ENCODE measurements at places on chromosomes 2 and 18.

- DNase-seq: no peak
Measured at GRCh38 chr2:190599073-190599472, 49.8 kb upstream of the NAB1 start.

- no peak for DNase-seq
Measured at GRCh38 chr18:47120428-47120827, 29.9 kb downstream of the HDHD2 start.

- DNase-seq: no peak
Measured at GRCh38 chr2:239087046-239087710, 239.3 kb downstream of the TWIST2 start.

DNA sequence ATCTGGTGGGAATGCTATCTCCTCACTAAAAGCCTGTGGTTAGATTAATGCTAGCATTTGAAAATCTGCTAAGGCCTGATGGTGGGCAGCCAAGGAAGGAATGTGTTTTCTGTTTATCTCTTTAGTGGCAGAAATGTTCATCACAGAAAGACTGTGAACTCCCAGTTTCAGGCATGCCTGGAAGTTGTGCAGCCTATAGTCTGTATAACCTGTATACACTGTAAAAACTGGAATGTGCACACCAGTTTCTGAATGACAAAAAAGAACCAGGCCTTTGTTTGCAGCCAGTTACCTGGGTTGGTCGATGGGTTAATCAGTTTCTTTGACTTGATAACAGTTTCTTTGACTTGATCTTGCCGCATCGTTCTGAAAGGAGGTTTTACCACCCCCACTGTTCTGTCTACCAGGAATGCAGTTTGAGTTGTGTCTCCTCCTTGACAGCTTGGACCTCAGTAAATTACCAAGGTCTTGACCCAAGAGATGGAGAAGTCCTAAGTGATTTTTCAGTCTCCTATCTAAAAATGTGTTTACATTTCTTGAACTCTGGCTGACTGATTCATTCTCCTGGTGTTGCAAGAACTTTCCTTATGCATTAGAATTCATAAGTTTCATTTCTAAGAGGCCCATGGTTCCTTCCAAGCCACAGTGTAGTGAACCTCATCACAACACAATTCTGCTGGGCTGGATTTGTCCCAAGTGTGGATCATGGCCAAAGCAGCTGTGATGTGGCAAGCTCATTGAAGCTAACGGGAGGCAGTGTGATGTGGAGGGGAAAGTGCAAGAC, 62.2 kb downstream of the KIAA2012 start:
- DNase-seq: no peak

- DNase-seq: no peak
Measured at GRCh38 chr2:28342081-28342967, 50.3 kb upstream of the FOSL2 start.

- no peak for DNase-seq
Measured at GRCh38 chr18:45856531-45856930, 31.1 kb downstream of the SIGLEC15 start.

- DNase-seq: no peak
Measured at GRCh38 chr18:49562481-49563129, 748 bp downstream of the LIPG start.

DNA sequence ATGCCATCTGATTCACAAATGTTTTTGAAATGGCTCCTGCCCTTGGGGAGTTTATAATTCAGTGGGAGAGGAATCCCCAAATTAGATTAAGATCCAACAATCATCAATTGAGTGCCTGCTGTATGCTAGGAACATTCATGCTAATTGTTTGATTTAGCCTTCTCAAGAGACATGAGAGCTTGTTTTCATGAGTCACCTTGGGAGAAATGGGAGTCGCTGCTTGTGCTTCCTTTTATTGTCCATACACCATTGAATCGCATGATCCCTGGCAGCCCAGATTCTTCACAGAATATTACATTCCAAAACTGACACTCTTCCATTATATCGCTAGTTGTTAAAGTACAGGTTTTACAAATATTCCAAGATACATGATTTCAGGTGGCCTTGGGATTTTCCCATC, 106.0 kb upstream of the MAP3K20 start:
- no peak for DNase-seq

GRCh38 chr2:112256654-112257053, 1.8 kb upstream of the ZC3H8 start:
- no peak for DNase-seq

GRCh38 chr18:41324934-41325333, 630.1 kb upstream of the PIK3C3 start:
- DNase-seq: no peak

DNA sequence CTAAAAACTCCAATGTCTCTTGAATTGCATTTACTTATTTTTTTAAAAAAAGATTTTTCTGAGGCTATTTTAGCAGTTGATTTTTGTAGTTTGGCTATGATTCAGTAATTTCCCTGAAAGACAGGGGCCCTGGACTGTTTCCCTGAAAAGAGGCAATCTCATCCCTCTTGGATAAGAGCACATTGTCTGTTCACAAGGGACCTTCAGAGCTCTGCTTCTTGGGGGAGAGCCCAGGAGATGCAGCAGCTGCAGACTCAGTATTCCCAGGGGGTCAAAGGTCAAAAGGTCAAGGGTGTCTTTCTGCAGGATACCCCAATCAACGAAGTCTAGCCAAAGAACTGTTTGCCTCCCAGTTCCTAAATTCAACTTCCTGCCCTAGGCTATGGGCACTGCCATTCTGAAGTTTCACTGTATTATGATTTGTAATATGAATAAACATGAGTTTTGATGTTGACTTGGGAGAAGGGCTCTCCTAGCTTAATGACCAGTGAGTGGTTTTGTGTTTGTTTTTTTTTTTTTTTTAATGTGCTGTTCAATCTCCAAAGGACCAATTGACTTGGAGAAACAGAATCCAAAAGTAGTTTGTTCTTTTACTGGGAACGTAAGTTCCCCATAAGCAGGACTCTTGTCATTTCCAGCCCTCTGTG, 157.0 kb upstream of the SERPINE2 start:
- no peak for DNase-seq

- DNase-seq: no peak
Measured at GRCh38 chr18:27142891-27143290, 42.2 kb downstream of the CHST9 start.

- DNase-seq: no peak
Measured at GRCh38 chr2:226985583-226985946, 149.7 kb downstream of the RHBDD1 start.

- DNase-seq: peak; percentile 7
Measured at GRCh38 chr2:221705185-221705877, 133.2 kb upstream of the EPHA4 start.

- no peak for DNase-seq
Measured at GRCh38 chr2:150127995-150128394, 359.5 kb downstream of the RND3 start.

DNA sequence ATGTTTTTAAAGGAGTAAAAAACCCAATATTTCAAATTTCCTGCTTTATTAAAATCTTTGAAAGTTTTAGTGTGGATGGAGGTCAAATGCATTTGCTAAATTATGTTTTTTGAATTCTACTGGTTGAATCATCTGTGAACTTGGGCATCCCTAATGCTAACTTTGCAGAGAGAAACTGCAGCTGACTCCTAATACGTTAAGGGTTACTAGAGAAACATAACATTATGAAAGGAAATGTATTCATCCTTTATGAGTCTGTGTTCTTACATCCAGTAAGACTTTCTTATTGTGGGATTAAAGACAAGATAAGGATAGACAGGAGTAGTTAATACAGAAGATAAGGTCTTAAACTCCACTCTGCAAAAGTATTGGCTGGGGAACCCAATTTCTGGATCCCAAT, 140.6 kb downstream of the FAM124B start:
- DNase-seq: no peak

DNA sequence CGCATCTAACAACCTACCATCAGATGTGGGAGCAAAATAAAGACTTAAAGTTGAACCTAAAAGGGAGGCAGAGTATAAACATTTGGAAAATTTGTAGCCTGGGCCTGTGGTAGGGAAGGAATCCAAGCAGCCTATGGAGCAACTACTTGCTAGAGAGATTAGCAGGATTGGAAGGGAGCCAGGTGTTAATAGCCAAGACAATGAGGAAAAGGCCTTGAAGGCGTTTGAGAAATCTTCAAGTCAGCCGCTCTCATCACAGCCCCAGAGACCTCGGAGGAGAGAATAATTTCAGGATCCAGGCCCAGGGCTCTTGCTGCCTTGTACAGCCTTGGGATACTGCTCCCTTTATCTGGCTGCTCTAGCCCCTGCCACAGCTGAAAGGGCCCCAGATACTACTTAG, 219.7 kb downstream of the THSD7B start:
- DNase-seq: no peak

- no peak for DNase-seq
Measured at GRCh38 chr18:50719471-50720324, 100.1 kb downstream of the MRO start.

GRCh38 chr2:236351966-236352525, 87.8 kb upstream of the ASB18 start:
- DNase-seq: no peak

DNA sequence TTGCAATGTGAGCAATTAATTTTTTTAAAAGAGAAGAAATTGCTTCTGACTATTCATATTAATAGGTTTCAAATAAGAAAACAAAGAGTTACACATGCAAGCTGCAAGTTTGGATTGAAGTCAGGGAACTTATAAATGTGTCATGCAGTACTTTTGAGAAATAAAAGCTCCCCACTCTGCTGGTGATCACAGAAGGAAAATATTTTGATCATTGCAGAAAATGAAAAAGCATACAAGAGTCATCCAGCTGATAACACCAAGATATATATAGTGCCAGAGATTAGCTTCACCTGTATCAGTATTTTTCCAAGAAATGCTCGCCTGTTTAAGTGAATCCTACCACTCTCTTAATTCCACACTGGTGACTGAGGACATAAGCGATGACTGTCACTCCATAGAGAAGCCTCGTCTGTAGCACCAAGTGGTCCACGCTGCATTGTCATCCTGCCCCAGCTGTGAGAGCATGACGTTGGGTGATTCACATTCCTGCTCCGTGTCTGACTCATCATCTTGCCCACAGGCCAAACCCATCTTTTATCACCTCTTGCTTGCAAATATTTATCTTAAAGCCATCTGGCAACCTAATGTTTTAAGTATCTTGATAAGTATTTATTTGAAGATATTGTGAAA, 178.0 kb downstream of the ASXL3 start:
- peak; percentile 64 for DNase-seq

DNA sequence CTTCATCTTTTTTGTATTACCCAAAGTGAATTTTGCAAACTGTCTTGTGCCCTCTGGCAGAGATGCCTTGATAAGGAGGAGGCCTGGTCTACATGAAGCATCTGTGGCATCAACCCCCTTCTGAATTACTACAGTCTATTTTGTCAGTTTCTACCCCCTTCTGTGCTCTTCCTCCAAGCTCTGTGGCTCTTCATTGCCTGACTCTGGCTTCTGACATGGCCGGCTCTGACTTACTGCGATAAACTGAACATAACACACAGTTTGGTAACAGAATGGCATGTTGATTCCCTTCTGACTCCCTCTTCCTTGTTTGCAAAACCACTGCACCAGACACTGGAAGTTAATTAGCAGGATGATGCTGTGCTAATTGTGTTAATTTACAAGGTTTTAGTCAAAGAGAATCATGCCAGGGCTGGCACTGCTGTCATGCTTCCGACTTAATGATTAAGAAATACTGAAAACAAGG, 122.5 kb downstream of the FIGN start:
- no peak for DNase-seq

GRCh38 chr2:109644571-109645275, 30.6 kb downstream of the SOWAHC start:
- peak; percentile 80 for DNase-seq

DNA sequence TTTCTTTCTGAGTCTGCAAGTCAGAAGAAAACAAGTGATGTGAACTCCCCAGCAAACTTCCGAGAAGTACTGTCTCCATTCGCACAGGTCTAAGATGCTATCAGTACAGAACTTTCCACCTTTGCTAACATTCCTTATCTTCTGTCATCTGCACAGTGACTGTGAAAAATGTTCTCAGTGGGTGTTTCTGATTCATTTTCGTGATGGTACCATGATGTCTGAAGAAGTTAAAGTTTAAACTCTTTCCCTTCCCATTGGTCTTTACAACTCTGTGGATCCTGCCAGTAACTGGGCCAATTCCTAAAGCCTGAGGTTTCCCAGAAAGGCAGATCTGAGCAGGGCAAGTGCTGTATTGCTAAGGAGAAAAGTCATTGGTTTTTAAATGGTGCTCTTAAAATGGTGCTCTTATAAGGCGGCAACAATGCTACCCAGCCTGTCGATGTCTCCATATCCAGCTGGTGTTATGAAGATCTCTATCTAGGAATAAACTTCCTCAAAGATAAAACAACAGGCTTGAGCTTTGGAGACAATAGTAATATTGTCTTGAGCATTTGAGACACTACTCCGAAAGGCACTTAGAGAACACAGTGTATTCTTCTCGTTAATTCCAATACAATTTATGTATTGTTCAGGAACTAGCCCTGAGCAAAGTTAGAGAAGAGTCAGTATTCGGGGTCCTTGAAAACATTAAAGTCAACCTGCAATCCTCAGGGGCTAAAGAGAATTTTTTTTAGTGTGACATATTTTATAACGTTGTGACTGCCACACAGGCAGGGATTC, 232.3 kb downstream of the OSR1 start:
- DNase-seq: no peak

DNA sequence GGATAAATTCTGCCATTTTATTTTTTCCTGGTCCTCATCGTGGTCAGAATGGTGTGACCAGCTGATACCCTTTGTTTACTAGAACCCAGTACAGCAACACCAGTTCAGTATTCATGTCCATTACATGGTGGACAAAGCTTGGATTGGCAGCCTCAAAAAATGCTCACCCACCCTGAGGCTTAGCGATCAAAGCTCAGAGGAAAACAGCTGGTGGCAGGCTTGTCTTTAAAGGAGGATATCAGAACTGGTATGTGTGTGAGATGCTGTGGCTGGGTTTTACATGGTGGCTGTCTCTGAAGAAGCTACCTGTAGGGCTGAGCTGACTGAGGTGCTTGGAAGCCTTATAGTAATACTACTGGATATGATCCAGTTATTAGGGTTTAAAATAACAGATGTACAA, 471.1 kb upstream of the MEX3C start:
- no peak for DNase-seq

Data from NCI-H510A (cell line).